Aortic smooth muscle cell (primary cell): ENCODE measurements at places on chromosomes 16 and 17. TPM values are rescaled to one million over a fixed set of nuclear protein-coding genes. Genes with fewer than 3 reads are reported as not detected.

TAT gene
- total RNA-seq = not detected in 2 replicates

SCGB1C2 gene
- not detected in 2 replicates for total RNA-seq

KRTAP4-1 gene
- total RNA-seq = not detected in 2 replicates

TMEM92 gene
- total RNA-seq = not detected in 2 replicates

KRT33A gene
- total RNA-seq = not detected in 2 replicates

ADAP2 gene
- total RNA-seq = 0.79 and 1.3 TPM in 2 replicates

CHP2 gene
- not detected in 2 replicates for total RNA-seq

CHD9 gene
- 36.1 and 50.6 TPM in 2 replicates for total RNA-seq

MYH13 gene
- not detected in 2 replicates for total RNA-seq

TRPV3 gene
- total RNA-seq = 0.53 and 0.68 TPM in 2 replicates

PTX4 gene
- 0.06 TPM in 1 of 2 replicates, not detected in the other for total RNA-seq

CES1 gene
- total RNA-seq = 0.06 and 0.13 TPM in 2 replicates

KRTAP4-9 gene
- total RNA-seq = not detected in 2 replicates

ADAM11 gene
- total RNA-seq = under 0.01 and 0.31 TPM in 2 replicates

TERF2IP gene
- total RNA-seq = 50.1 and 50.7 TPM in 2 replicates

PRSS33 gene
- not detected in 2 replicates for total RNA-seq

ERN2 gene
- total RNA-seq = 0.19 and 0.40 TPM in 2 replicates

CMTM1 gene
- total RNA-seq = 1.4 and 1.6 TPM in 2 replicates

FBXL16 gene
- 0.06 and 0.13 TPM in 2 replicates for total RNA-seq

CNTD1 gene
- total RNA-seq = 0.12 and 0.13 TPM in 2 replicates

MYH8 gene
- not detected in 2 replicates for total RNA-seq

ABCA8 gene
- 106 and 202 TPM in 2 replicates for total RNA-seq

KRTAP2-1 gene
- not detected in 2 replicates for total RNA-seq

CNTNAP1 gene
- total RNA-seq = 25.1 and 38.4 TPM in 2 replicates

NOG gene
- 0.13 TPM in 1 of 2 replicates, not detected in the other for total RNA-seq

TADA2A gene
- total RNA-seq = 19.2 and 21.3 TPM in 2 replicates

SYNRG gene
- 9.1 and 12.6 TPM in 2 replicates for total RNA-seq

DUSP3 gene
- total RNA-seq = 49.3 and 51.0 TPM in 2 replicates

FAM171A2 gene
- 0.79 and 0.81 TPM in 2 replicates for total RNA-seq

CRHR1 gene
- not detected in 2 replicates for total RNA-seq

DLX4 gene
- not detected in 2 replicates for total RNA-seq

SHMT1 gene
- total RNA-seq = 4.3 and 4.5 TPM in 2 replicates

LRRC75A gene
- 2.5 TPM in 2 replicates for total RNA-seq

KRT17 gene
- total RNA-seq = 7.1 and 7.4 TPM in 2 replicates

IGSF6 gene
- not detected in 2 replicates for total RNA-seq

EIF1 gene
- total RNA-seq = 73.1 and 112 TPM in 2 replicates

SEZ6L2 gene
- total RNA-seq = 6.3 and 10.3 TPM in 2 replicates

TLCD3B gene
- 0.19 and 0.40 TPM in 2 replicates for total RNA-seq

TPPP3 gene
- total RNA-seq = 0.50 and 0.66 TPM in 2 replicates

AGRP gene
- total RNA-seq = not detected in 2 replicates

APOBR gene
- not detected in 2 replicates for total RNA-seq

TAC4 gene
- total RNA-seq = not detected in 2 replicates

SLC16A6 gene
- total RNA-seq = 0.37 and 0.92 TPM in 2 replicates

RPH3AL gene
- 0.75 and 0.92 TPM in 2 replicates for total RNA-seq

TSPOAP1 gene
- not detected in 2 replicates for total RNA-seq

SCN4A gene
- total RNA-seq = 0.12 and 0.13 TPM in 2 replicates

KRTAP4-5 gene
- total RNA-seq = not detected in 2 replicates

CDH5 gene
- 9.6 and 16.1 TPM in 2 replicates for total RNA-seq

PPM1E gene
- total RNA-seq = under 0.01 TPM in 1 of 2 replicates, not detected in the other

ZNF385C gene
- total RNA-seq = not detected in 2 replicates

KRTAP3-2 gene
- not detected in 2 replicates for total RNA-seq

PYDC1 gene
- not detected in 2 replicates for total RNA-seq
